ENCODE measurements at places on chromosomes 6 and 20. TPM values are rescaled to one million over a fixed set of nuclear protein-coding genes. Genes with fewer than 3 reads are reported as not detected.

The TRDN gene
- 0.11 TPM for total RNA-seq

The UBE2C gene
- total RNA-seq, result 2.5 TPM

DNA sequence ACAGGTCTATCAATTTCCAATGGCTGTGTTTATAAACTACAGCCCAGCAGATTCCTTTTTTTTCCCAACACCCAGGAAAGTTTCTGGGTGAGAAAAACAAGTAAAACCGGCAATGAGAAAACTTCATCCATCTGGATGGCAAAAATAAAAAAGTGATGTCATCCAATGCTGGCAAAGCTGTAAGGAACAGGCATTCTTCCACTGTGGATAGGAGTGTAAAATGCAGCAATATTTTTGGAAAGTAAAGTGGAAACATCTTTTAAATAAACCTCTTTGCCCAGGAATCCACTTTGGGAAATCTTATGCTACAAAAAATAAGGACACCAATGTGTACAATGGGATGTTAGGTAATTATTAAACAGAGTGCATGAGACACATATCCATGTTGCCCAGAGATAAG is 102.1 kb upstream of the NT5E start:
- H3K27me3 ChIP-seq, result no peaks in the 10 kb centered on the region
- no peaks in the 10 kb centered on the region for H3K4me1 ChIP-seq
- no peak overlapping the region for H3K27ac ChIP-seq
- no peaks in the 10 kb centered on the region for H3K36me3 ChIP-seq

GRCh38 chr6:131787766-131788712 is 19.8 kb upstream of the ENPP1 start:
- no peak overlapping the region for H3K4me3 ChIP-seq
- no peak overlapping the region for H3K27ac ChIP-seq
- H3K36me3 ChIP-seq, result no peaks in the 10 kb centered on the region
- H3K4me1 ChIP-seq, result no peaks in the 10 kb centered on the region
- H3K27me3 ChIP-seq, result no peaks in the 10 kb centered on the region

DNA sequence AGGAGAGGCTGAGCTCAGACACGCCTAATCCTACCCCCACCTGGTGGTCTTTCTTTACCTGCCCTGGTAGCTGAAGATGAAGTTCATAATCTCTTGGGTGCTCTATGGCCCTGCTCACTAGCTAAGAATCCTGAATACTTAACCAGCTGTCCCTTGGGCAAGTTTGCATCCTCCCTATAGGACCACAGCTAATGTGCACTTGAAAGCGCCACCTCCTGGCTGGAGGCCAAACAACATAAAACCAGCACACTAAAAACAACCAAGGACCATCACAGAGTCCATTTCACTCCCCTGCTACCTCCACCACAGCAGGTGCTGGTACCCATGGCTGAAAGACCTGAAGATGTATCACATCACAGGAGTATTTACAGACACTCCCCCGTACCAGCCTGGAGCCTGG is 155.5 kb upstream of the SLC24A3 start:
- no peaks in the 10 kb centered on the region for H3K4me1 ChIP-seq
- H3K27me3 ChIP-seq, result no peaks in the 10 kb centered on the region
